Spleen (tissue), 13 donors: ENCODE measurements at places on chromosomes 12 and 14.

DNA sequence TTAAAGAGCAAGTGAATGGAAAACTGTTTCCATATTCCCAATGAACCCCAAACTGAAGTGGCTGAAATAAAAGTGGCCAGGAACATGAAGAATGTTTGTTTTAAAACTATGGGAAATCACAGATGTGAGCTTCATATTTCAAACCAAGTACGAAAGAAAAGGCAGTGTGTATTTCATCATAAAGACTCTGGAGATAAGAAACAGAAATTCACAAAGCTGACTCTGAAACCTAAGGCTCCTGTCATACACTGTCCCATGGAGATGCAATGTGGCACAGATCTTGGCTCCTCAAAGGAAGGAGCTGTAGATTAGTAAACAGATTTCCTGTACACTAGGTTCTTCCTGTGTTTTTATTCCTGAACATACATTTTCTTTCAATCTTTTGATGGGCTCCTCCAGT is 304.4 kb downstream of the MED13L start:
- no peak for DNase-seq

DNA sequence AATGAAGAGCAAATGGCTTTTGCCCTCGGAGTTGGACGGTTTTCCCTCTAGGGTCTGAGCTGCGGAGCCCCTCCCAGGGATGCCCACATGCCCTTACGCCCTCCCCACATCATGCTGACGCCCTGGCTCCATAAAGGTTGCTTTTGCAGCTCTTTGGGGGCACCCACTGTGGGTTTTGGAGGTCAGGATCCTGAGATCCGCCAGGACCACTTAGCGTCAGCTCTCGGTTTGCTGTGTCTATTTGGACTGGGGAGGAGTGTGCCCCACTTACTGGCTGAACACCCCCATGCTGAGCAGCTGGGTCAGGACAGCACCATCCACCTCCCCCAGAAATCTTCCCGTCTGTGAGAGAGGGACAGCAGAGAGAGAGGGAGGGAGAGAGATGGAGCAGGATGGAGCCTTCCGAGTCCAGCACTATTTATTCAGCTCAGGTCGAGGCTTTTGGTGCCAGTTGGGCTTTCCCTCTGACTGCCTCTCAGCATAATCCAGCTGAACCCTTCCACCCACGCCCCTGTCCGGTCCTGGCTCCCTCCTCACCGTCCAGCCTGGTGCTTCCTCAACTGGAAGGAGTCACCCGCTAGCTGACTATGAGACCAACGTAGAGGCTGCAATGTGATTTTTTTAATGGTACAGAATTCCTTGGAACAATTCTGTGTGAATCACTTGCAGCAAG is 18.9 kb upstream of the LRTM2 start:
- peak; percentile 37 for DNase-seq

- DNase-seq: no peak
These were observed 68.9 kb downstream of the CMKLR1 start for GRCh38 chr12:108270035-108270848.

DNA sequence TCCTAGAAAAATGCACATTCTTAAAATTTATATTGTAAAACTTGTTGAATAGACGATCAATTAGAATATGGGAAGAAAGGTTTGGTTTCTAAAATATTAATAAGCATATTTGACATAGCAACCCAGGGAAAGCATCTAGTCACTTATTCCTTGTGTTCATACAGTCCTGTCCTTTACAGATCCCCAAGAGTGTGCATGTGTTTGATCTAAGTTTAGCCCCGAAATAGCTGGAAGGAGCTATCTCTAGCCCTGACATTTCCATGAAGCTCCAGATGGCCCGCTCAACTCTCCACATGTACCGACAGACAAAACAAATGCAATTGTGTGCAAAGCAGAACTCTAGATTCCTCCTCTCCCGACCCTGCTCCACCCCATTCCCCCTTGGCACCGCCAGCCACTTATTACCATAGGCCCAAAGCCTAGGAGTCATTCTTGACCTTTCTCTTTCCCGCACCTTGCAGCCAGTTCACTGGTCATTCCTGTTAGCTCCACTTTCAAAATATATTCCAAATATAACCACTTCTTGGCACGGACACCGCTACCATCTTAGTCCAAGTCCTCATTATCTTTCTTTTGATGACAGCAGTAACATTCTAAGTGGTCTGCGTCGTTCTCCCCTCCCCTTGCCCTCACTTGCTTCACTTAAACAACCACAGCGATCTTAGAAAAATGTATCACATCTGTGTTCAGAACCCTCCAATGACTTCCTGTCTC is 45.4 kb upstream of the GZMB start:
- DNase-seq: no peak

- DNase-seq: no peak
These were observed 41.1 kb downstream of the KICS2 start for GRCh38 chr12:64180951-64181350.

GRCh38 chr12:75709503-75709902 is 198.1 kb upstream of the KRR1 start:
- no peak for DNase-seq

DNA sequence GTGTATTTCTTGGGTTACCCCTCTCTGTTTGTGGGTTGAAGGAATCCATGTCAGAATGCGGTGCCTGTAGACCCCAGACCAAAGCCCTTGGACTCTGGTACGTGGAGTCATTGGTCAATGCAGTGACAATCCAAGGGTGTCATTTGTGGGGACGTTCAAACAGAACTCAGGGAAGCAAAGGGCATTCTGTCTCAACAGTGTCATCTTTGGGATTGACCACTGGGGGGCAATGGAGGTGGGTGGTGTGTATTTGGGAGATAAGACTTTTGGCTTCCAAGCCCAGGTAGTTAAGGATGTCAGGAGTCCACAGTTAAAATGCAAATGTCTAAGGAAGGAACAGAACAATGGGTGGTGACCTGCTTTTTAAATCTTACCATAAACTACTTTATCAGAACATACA is 54.6 kb upstream of the CCDC175 start:
- no peak for DNase-seq

DNA sequence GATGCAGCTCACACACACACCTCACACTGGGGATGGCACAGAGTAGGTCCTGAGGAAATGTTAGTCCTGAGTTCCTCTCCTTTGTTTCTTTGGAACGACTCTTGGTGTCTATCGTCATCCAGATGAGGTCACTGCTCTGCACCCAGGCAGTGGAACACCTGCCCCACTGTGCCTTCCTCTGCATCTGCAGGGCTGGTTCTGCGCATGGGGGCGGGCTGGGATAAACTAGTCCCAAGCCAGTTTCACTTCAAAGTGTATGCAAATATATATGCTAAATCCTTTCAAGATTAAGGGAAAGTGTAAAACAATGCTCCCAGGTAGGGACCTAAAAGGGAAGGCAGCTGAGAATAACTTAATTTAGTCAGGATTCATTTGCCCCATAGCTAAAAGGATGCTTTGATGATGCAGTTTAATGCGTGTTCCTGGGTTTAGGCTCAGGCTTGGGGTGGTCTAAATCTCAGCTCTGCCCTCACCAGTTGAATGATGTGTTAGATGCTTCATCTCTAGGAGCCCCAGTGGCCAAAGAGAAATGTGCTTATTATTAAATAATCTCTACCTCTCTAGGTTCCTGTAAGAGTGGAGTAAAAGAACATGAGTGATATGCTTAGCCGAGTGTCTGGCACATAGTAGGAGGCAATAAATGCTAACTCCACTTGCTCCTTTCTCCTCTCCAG is 47.1 kb upstream of the OVCH1 start:
- DNase-seq: no peak

- peak; percentile 88 for DNase-seq
These were observed 6.2 kb downstream of the DUSP6 start for GRCh38 chr12:89345830-89346740.

GRCh38 chr14:76375947-76376404 is at the start of gene ESRRB:
TSS of gene ESRRB (plus strand) at chr14:76376137. CDS start at chr14:76376402, 265 bp downstream.
- no peak for DNase-seq

- no peak for DNase-seq
These were observed 3.1 kb downstream of the CBLN3 start for GRCh38 chr14:24426150-24426911.

- no peak for DNase-seq
These were observed 41.6 kb upstream of the CAPRIN2 start for GRCh38 chr12:30796313-30796780.
